ENCODE measurements at places on chromosomes 7 and 10.
A peak's percentile ranks its signal among the peaks of the same experiment; 100 is the strongest.

DNA sequence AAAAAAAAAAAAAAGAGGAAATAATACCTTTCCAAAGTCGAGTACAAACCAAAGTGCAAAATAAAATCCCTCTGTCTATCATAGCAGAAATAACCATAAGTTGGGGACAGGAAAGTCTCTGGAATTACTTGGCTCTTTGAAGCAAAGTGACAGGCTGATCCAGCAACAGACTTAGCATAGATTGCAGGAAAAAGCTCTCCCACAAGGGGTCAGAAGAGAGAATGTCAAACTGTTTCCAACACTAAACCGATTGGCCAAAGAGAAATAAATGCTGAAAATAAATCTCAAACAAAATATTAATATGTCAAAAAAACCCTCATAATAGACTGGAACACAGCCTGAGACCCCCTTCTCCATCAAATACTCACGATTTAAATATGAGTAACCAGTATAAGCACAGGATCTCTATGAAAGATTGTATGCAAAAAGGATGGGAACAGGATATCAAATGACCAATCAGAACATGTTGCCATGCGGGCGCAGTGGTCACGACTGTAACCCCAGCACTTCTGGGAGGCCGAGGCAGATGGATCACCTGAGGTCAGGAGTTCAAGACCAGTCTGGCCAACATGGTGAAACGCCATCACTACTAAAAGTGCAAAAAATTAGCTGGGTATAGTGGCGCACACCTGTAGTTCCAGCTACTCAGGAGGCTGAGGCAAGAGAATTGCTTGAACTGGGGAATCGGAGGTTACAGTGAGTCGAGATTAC is 1000.7 kb upstream of the LRRN3 start:
- peak; percentile 1 for DNase-seq

DNA sequence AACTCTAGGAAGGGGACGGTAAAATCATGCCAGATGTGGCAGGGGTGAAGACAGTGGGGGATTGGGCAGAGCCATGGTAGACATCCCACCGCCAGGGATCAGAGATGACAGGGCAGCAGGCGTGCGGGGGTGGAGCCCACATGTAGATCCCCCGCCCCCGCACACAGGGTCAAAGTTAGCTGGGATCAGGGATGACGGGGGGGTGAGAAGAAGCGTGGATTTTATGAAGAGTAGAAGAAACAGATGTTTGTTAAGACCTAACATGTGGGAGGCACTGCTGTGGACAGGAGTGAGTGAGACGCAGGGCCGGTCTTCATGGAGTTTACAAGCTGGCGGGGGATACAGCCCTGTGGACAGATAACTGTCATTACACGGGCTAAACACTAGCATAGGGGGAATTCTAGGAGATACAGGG is 154.0 kb upstream of the KLF14 start:
- no peak for DNase-seq

- peak; percentile 62 for DNase-seq
Observed at GRCh38 chr7:134919240-134919641, 67.1 kb upstream of the AGBL3 start.

GRCh38 chr10:21803374-21803773 is 200.2 kb downstream of the DNAJC1 start:
- no peak for DNase-seq

DNA sequence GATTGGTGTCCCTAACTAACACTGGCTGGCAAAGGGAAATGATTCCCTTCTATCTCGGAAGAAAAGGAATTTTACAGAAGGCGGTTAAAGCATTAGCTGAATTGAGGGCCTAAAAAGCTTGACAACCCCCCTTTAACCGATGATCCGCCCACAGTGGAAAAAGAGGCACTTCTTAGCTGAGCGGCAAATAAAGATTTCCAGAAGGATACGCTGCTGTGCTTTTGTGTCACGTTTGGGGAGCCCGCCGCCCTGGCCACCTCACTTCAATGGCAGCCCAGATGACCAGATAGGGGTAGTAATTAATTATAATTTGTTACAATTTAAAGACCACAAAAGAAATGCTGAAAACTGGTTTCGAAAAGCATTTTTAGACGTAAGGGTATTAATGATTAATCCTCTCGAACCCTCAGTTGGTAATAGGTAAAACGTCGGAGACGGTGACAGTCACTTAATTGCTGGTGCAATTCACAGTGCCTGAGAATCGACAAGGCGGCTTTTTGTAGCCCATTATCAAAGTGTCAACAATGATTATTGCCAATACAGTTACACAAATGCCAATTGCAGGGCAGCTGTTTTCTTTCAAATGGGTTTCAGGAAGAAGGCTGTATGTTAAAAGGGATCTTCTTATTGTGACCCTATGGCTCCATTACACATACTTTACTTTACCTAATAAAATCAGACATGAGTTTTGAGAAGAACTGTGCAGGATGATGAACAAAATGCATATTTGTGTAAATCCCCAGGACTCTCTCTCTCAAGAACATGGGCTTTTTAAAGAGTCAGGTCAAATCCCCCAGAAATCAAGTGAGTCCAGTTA is 154.1 kb downstream of the PIP4K2A start:
- no peak for DNase-seq

GRCh38 chr10:114678820-114679219 is 20.7 kb upstream of the ABLIM1 start:
- no peak for DNase-seq

- DNase-seq = no peak
Observed at GRCh38 chr10:99977916-99978315, 31.8 kb downstream of the DNMBP start.

DNA sequence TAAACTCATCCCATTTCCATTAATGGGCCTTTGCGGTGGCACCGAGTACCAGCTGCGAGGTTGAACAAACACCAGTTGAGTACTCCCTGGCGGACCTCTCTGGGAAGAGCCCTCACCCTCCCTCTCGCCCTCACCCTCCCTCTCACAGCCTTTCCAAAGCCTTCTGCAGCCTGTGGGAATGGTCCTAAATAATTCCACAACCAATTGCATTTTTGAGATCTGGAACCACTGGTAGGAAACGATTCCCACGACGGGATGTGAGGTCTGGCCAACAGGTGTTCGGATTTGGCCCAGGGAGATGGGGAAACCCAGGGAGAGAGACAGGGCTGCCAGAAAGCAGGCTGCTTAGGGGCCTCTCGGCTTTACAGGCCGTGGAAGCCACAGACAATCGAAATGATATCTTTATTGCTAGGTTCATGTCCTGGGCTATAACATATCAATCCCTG is 5.3 kb downstream of the PTF1A start:
- no peak for DNase-seq

GRCh38 chr7:105677817-105678573 is 96.7 kb upstream of the EFCAB10 start:
- DNase-seq = peak; percentile 90

DNA sequence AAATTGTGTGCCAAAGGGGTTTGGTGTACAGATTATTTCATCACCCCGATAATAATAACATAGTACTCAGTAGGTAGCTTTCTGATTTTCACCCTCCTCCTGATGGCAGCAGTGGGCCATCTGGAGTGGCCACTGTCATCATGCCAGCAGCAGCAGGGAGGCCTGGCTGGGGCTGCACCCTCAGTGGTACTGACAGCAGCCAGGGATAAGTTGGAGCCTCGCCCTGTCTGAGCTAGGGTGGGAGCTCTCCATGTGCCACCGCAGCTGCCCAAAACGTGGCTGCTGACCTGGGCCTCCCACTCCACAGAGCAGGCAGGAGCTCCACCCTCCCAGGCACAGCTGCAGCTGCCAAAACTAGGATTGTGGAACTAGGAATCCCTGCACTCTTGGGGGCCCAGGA is 700.8 kb upstream of the KCND2 start:
- no peak for DNase-seq

DNA sequence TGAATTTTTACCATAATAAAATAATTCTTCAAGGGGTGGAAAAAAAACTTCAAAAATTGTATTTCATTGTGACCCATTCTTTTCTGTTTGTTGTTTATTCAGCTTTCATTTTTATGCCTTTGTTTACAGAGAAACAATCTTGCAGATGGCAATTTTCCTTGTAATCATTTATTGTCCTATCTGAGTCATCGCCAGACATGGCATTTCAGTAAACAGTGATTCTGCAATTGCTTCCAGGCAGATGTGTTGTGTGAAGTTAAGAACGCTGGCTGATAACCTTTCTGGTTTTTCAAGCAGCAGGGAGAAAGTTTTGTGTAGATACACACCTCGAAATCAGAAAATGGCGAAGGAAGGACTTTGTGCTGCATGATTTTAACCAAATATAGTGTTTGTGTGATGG is 80.7 kb upstream of the RPA3 start:
- DNase-seq = no peak

GRCh38 chr7:128954830-128955802 is 17.4 kb downstream of the IRF5 start:
- DNase-seq = no peak
